ENCODE measurements at places on chromosomes 12 and 14.

- DNase-seq, result peak; percentile 26
These were observed 65.0 kb downstream of the CHST11 start for GRCh38 chr12:104521731-104522130.

- DNase-seq, result no peak
These were observed at the start of gene GLT1D1 for GRCh38 chr12:128852885-128853599. Gene GLT1D1, plus strand, starts transcription at chr12:128853478. Its CDS starts 104 bp downstream, at chr12:128853582.

GRCh38 chr12:24631676-24632426 is 317.1 kb downstream of the BCAT1 start:
- no peak for DNase-seq

GRCh38 chr12:122381021-122381420 is 41.4 kb downstream of the CLIP1 start:
- no peak for DNase-seq

- DNase-seq, result peak; percentile 91
These were observed 39.2 kb downstream of the NFKBIA start for GRCh38 chr14:35365130-35366055.

- no peak for DNase-seq
These were observed 154.6 kb upstream of the ALG10B start for GRCh38 chr12:38162013-38162412.

DNA sequence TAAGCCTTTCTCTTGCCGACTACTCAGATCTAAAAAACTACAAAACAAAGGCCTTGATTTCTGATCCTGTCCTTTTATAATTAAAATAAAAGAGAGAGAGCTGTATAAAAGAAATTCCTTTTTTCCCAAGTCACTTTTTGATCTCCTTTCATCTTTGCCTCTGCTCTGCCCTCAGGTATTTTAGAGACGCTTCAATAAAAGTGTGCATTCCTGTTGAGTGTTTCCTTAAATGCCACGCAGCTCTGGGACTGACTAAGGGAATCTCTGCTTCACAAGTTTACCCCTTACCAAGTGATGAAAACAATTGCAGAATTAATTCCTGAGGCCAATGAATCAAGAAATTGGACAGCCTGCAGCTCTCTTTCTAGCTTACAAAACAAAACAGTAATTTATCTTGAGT is 1109.8 kb downstream of the TMTC2 start:
- no peak for DNase-seq

DNA sequence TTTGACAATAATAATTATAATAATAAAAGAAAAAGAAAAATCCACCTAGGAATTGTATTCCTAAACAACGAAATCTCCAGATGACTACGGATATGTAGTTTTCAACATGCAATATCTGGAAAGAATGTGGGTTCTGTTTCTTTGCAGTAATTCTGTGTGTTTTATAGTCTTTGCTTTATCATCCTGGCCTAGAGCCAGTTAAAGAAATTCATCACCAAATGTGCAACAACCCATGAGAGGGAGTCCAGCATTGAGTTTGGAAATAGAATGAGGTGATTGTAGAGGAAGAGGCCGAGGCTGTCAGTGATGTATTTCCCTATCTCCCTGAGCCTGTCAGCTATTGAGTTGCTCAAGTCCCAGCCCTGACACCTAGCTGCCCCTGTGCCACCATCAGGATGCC is 200.5 kb upstream of the DCN start:
- no peak for DNase-seq

DNA sequence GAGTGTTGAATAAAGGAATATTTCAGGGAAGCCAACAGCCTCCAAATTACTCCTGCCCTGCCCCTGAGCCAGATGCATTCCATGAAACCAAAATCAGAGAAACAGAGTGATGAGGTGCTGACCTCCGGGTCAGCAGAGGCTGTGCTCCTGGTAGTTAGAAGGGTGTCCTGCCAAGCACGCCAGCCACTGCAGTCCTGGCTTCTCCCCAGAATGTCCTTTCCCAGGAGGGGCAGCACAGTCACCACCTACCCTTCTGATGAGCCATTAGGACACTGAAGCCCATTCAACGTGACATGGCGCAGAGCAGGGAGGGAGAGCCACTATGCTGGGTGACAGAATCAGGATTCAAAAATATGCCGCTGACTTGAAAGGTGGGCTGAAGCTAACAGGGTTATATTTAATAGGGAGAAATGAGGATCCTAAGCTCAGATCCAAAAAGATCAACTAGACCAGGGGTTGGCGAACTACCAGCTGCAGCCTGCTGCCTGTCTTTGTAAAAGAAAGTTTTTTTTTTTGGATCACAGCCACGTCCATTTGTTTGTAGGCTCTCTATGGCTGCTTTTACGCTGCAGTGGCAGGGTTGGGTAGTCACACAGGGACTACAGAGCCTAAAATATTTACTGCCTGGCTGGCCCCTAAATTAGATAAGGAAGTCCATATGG is 34.5 kb upstream of the PLEK2 start:
- DNase-seq, result no peak

GRCh38 chr12:14952299-14952921 is 9.0 kb downstream of the ARHGDIB start:
- DNase-seq, result peak; percentile 84

DNA sequence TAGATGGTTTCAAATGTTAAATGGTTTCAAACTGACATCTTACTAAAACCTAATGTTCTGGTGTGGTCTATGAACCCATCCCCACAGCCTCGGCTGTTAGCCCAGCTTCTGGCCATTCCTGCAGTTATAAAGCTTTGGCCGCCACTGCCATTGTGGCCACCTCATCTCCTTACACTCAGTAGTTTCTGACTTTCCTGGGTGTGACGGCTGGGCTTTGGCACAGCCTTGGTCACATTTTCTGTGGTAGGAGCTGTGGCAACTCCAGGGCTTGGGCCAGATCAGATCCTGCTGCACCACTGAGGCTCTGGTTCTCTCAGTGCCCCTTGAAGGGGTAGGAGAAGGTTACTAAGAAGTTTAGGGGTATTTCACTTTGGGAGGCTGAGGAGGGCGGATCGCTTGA is 84.2 kb upstream of the STXBP6 start:
- no peak for DNase-seq
